ENCODE measurements at places on chromosomes 11 and 22.

- no peak for DNase-seq
Measured at GRCh38 chr22:24948356-24949202, 2.1 kb upstream of the LHFPL7 start.

- DNase-seq, result no peak
Measured at GRCh38 chr11:115518983-115519628, 14.9 kb upstream of the CADM1 start.

- no peak for DNase-seq
Measured at GRCh38 chr22:40036126-40036525, 41.4 kb downstream of the FAM83F start.

- no peak for DNase-seq
Measured at GRCh38 chr11:95078526-95078925, 11.1 kb upstream of the ENDOD1 start.

- no peak for DNase-seq
Measured at GRCh38 chr11:128895526-128895925, 4.4 kb downstream of the KCNJ5 start.

DNA sequence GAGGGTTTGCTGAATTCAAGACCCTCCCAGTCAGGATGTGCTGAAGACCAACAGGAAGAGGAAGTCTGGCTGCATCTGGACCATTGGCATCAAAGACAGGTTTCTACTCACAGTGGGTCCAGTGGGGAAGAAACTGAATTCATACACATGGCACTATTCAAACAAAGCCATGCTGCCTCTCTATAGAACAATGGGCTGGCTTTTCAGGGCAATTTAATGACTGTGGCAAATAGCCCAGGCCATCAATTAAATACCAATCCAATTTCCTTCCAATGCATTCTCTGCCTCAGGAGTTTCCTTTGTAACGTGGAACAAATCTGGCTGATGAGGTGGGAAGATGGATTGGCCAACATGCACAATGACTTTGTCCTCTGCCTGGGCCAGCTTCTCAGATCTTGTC lies 98.6 kb downstream of the SEZ6L start:
- no peak for DNase-seq

DNA sequence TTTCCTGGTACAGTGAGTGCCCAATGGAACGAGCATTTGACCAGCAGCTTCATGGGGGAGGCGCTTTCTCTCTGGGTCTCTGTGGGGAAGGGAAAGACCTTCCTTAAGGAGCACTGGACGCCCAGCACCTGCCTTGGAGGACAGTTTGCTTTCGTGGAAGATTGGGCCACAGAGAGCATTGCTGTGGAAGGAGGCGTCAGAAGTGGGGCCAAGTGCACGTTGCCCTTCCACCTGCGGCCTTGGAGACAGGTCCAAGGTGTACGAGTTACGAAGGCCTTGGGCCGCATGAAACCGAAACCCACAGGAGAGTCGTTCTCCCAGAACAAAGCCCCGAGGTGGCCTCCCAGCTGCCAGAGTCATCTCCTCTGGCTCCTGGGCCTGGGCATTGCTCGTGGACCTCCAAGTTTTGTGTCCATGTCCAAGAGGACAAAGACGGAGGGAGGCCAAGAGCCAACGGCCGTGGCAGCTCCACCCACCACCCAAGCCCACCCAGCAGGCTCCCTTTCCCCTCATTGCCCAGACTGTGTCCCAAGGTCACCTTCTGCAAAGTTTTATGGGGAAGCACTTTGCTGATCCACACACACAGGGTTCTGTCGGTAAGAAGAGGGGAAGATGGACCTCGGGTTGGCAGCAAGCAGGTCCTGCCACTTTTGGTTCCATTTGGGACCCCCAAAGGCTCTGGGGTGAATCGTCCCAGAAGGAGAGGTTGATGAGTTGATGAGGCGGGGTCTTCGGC lies 5.8 kb upstream of the NLRP6 start:
- no peak for DNase-seq

- DNase-seq, result no peak
Measured at GRCh38 chr11:65654375-65655349, 8.1 kb downstream of the RELA start.

- DNase-seq, result no peak
Measured at GRCh38 chr11:36449561-36450096, 60.4 kb downstream of the TRAF6 start.

GRCh38 chr11:85774256-85775101 lies 36.5 kb downstream of the SYTL2 start:
- no peak for DNase-seq

DNA sequence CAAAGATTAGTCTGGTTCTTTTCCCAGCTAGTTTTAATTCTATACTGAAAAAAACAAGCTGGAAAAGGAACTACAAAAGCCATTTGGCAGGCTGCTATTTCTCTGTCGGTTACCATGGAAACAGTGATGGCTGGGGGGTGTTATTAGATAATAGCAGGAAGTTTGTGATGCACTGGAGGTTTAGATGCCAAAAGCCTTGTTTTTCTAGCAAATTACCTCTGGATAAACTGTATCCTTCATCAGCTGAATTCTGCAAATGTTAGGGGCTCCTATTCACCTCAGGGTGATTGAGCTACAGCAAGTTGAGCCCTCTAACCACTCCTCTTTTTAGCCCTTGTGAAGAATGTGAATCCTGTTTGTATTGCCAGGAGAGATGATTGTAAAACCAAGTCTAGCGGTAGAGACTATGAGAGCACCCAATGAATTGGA lies 25.2 kb downstream of the ALKBH3 start:
- DNase-seq, result no peak

DNA sequence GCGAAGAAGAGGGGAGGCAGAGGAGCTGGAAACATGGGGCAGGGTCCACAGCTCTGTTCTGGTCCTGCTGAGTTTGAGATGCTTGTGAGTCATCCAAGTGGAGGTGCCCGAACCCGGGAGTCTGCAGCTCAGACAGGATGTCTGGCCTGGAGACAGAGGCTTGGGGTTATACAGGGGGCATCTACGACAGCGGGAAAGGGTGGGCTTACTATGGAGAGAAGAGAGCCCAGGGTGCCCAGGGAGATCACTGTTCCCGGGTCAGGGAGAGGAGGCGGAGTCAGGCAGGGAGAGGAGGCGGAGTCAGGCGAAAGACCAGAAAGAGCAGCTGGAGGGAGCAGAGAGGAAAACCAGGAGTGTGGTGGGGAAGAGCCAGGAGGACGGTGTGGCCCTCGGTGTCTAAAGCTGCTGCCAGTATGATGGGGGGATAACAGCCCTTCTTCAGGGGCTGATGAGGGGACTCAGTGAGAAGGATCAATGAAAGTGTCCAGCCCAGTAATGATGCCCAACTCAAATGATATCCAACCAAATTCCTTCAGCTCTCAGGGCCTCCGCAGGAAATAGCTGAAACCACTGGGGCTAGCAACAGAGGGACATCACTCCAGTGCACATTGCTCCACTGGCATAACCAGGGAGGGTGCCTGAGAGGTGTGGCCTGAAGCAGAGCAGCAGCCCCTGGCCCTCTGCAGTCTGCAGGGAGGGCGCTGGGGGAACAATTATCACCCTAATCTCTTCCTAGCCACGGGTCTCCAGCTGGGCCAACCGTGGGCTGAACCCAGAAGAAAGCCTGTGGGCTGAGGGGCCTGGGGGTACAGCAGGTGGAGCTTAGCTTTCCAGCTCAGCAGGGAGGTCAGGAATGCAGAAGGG lies 2.6 kb upstream of the LTBP3 start:
- no peak for DNase-seq

GRCh38 chr11:10325277-10326011 lies 20.6 kb downstream of the ADM start:
- DNase-seq, result no peak

DNA sequence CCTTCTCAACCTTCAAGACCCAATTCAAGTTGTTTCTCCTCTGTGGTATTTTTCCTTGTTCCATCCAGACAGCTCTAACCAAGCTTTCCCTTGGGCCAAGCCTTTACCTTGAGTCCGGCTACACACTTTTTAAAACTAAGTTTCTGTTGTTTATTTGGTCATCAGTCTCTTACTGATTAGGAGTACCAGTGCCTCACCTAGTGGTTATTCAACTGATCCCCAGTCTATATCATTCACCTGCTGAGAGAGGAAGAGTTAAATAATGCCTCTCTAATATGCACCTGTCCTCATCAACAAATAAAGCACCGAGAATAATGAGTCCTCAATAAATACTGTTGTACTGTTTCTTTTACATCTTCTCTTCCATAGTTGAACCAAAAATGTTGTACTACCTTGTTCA lies 160.8 kb downstream of the MSANTD4 start:
- no peak for DNase-seq

DNA sequence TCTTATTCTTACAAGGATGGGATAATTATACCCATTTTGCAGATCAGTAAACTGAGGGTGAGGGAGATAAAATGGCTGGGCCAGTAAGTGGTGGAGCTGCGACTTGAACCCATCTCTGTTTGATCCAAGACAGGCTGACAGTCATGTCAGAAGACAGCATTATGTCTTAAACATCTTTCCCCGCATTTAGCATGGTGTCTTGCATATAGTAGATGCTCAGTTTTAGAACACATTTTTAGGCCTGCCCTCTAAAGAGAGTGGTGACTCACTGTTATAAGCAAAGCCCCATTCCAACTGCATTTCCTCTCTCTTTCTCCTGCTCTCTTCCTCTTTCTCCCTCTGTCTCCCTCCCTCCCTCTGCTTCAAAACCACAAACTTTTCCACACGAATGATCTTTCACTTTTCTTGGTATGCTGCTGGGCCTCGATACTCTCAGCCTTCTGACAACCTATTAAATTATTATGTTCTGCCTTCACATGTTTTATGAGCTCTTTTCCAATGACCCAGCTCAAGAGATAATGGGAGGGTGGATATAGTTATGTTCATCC lies 25.2 kb downstream of the CWC15 start:
- DNase-seq, result no peak

GRCh38 chr11:48043111-48043990 lies 63.0 kb downstream of the PTPRJ start:
- no peak for DNase-seq

- DNase-seq, result no peak
Measured at GRCh38 chr11:70542811-70543210, 144.5 kb downstream of the CTTN start.

- DNase-seq, result no peak
Measured at GRCh38 chr11:44145011-44145775, 49.7 kb downstream of the EXT2 start.

DNA sequence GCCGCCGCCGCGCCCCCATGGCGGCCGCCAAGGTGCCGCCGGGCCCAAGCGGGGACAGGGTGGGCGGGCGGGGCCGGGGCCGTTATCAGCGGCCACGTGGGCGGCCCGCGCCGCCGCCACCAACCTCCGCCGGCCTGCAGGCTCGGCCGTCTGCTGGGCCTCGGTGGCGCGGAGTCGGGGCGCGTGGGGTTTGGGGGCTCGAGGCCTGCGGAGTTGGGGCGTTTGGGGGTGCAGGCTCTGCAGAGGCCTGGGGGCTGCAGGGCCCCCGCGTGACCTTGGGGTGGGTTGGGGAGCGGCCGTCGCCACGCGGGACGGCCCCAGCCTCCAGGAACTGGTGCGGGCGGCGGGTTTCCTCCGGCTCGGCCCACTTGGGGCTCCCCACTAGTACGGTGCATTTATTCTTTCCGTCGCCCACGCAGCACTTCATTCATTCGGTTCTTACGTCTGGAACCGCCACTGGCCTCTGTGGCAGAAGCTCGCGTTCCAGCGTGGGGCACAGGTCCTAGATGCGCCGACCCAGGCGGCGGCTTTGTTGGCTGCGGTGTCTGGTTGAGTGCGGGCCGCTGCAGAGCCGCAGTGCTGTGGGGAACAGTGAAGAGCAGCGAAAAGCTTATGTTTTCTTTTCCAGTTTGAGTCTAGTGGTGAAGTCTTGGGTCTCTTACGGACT lies 740 bp upstream of the TRMT2A start:
- DNase-seq, result peak; percentile 84

- no peak for DNase-seq
Measured at GRCh38 chr11:10351765-10352641, 47.1 kb downstream of the ADM start.

- DNase-seq, result no peak
Measured at GRCh38 chr11:16494918-16495691, 138.8 kb upstream of the SOX6 start.

All from activated naive CD8-positive, alpha-beta T cell treated with anti-CD3 and anti-CD28 coated beads for 36 hours (primary cell).